ENCODE measurements at places on chromosomes 1 and 21. TPM values are rescaled to one million over a fixed set of nuclear protein-coding genes. Genes with fewer than 3 reads are reported as not detected.

The CITED4 gene
- total RNA-seq: 14.2 TPM

The EXO1 gene
- 9.4 TPM for total RNA-seq

The SLC9C2 gene
- 0.93 TPM for total RNA-seq

The AK5 gene
- total RNA-seq: not detected

The LCE1B gene
- not detected for total RNA-seq

The AADACL4 gene
- 0.36 TPM for total RNA-seq

The HSD3B2 gene
- total RNA-seq: 0.32 TPM

The USH2A gene
- total RNA-seq: 0.04 TPM

DNA sequence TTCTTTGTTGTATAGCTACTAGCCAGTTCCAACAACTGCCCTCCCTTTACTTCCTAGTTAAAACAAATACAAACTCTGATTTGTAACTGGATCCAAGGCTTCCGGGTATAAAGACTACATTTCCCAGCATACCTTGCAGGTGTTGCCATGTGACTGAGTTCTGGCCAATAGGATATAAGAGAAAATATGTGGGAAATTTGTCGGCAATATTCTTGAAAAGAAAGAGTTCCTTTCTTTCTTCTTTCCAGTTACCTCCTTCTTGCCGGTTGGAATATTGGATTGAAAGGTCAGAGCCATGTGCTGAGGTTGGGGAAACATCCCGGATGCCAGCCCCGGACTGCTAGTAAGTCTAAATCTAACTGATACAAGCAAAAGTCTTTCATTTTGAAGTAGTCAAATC lies 23.0 kb upstream of the ZBTB40 start:
- DNase-seq: no peak
- no peaks in the 10 kb centered on the region for H3K4me1 ChIP-seq
- H3K4me3 ChIP-seq: peak overlapping the region; percentile 74
- peaks cover 2% of the 10 kb centered on the region for H3K27me3 ChIP-seq
- peak overlapping the region; percentile 86 for H3K27ac ChIP-seq

GRCh38 chr21:41684381-41685245 lies 82.2 kb downstream of the RIPK4 start:
- no peaks in the 10 kb centered on the region for H3K36me3 ChIP-seq
- peak overlapping the region; percentile 90 for H3K27ac ChIP-seq
- no peak overlapping the region for H3K4me3 ChIP-seq
- H3K27me3 ChIP-seq: no peaks in the 10 kb centered on the region

- peaks cover 61% of the 10 kb centered on the region for H3K4me1 ChIP-seq
- peak overlapping the region; percentile 71 for H3K27ac ChIP-seq
- H3K27me3 ChIP-seq: no peaks in the 10 kb centered on the region
- no peak overlapping the region for H3K4me3 ChIP-seq
- no peaks in the 10 kb centered on the region for H3K36me3 ChIP-seq
- DNase-seq: no peak
Observed at GRCh38 chr21:45415943-45416611, 11.1 kb downstream of the COL18A1 start.

DNA sequence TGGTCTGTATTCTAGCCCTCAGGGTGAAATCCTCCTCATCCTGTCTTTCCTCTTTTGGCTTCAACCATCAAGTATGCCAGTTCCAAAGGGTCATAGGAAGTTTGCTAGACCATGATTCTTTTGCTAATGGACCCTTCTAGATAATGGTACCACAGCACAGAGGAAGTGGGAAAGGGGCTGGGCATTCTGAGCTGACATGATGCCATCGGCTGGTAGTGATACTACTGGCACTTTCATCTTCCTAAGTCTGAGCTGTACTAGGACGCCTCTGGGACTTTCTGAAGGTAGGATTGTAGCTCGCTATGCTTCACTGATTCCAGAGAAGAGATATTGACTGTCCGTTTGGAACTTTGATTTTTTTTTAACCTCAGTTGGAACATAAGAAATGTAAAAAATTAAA lies 11.4 kb downstream of the FASLG start:
- no peak overlapping the region for H3K4me3 ChIP-seq
- H3K4me1 ChIP-seq: peaks cover 18% of the 10 kb centered on the region
- H3K27ac ChIP-seq: no peak overlapping the region
- H3K27me3 ChIP-seq: no peaks in the 10 kb centered on the region
- DNase-seq: no peak

DNA sequence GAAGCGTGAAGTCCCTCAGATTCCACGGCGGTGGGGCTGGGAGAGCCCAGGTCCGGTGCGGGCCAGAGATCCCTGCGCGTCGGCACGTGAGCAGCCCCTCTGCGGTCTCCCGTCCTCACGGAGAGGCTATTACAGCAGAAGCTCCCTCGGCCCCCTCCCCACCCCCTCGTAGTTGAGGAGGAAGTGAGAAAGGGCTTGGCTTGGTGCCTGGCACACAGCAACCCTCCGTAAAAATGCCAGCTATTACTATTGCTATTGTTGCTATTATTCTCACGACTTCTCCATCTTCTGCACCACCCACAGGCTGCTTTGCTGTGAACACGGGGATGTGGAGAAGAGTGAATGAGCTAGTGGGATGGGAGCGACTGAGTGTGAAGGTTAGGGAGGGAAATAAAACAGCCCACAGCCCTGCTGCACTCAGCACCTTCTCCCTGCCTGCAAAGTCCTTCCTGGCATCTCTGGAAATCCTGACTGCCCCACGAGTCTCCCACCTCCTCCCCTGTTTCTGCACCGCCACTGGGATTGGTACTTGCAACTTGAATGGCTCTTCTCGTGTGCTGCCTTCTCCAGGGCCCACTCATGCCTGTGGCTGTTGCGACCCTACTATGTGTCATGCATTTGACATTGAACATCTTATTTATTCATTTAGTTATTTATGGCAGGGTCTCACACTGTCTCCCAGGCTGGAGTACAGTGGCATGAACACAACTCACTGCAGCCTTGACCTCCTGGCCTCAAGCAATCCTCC lies 26.6 kb downstream of the ZBTB18 start:
- H3K36me3 ChIP-seq: no peaks in the 10 kb centered on the region
- H3K27me3 ChIP-seq: peaks cover 19% of the 10 kb centered on the region
- peaks cover 14% of the 10 kb centered on the region for H3K4me1 ChIP-seq
- H3K4me3 ChIP-seq: no peak overlapping the region
- H3K27ac ChIP-seq: no peak overlapping the region

DNA sequence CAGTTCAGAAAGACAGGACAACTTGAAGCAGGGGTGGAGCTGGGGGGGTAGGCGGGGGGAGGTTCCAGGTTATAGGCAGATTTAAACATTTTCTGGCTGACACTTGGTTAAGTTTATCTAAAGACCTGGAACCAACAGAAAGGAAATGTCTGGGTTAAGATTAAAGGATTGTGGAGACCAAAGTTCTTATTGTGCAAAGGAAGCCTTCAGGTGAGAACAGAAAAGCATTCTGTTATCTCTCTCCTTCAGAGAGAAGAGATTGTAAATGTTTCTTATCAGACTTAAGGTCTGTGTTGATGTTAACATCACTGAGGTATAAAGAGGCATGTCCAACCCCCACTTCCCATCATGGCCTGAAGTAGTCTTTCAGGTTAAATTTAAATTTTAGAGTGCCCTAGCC lies 3.7 kb upstream of the ACADM start:
- H3K36me3 ChIP-seq: no peaks in the 10 kb centered on the region
- H3K27me3 ChIP-seq: no peaks in the 10 kb centered on the region
- H3K27ac ChIP-seq: no peak overlapping the region
- peaks cover 6% of the 10 kb centered on the region for H3K4me1 ChIP-seq
- DNase-seq: no peak

DNA sequence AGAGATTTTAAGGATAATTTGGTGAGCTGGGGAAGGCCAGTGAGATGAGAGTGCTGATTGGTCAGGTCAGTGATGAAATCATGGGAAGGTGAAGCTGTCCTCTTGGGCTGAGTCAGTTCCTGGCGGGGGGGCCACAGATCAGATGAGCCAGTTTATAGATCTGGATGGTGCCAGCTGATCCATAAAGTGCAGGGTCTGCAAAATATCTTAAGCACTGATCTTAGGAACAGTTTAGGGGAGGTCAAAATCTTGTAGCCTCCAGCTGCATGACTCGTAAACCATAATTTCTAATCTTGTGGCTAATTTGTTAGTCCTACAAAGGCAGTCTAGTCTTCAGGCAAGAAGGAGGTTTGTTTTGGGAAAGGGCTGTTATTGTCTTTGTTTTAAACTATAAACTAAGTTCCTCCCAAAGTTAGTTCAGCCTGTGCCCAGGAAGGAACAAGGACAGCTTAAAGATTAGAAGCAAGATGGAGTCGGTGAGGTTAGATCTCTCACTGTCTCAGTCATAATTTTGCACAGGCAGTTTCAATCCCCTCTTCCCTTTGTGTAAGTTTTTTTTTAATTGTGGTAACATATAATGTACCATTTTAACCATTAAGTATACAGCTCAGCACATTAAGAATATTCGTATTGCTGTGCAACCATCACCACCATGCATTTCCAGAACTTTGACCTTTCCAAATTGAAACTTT lies 39.4 kb downstream of the PTAFR start:
- H3K27me3 ChIP-seq: peaks cover 6% of the 10 kb centered on the region
- H3K4me1 ChIP-seq: no peaks in the 10 kb centered on the region
- no peaks in the 10 kb centered on the region for H3K36me3 ChIP-seq
- H3K27ac ChIP-seq: no peak overlapping the region
- DNase-seq: no peak

DNA sequence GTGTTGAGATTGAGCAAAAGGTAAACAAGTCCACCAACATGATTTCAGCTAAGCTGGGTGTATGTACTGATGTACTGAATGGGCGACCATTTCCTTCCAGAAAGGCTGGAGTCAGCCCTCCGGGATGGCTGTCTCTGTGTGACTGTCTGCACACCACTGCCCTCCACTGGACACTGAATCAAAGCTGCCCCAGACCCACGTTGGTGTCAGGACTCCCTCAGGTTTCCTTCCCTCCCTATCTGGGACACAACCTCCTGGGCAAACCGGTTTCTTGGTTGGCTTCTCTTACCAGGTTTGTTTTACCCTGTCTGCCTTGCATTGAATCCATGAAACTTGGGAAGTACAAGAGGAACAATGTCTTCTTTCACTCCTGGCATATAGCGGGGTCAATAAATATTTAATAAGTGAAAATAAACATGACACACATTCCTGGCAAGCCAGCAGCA lies 5.3 kb upstream of the SRP9 start:
- no peaks in the 10 kb centered on the region for H3K27me3 ChIP-seq
- peak overlapping the region; percentile 91 for H3K27ac ChIP-seq
- no peaks in the 10 kb centered on the region for H3K36me3 ChIP-seq
- no peak overlapping the region for H3K4me3 ChIP-seq

GRCh38 chr1:228459091-228459993 lies 27.8 kb upstream of the RNF187 start:
- H3K36me3 ChIP-seq: no peaks in the 10 kb centered on the region
- peak overlapping the region; percentile 39 for H3K27ac ChIP-seq
- peak; percentile 68 for DNase-seq
- peaks cover 39% of the 10 kb centered on the region for H3K27me3 ChIP-seq

DNA sequence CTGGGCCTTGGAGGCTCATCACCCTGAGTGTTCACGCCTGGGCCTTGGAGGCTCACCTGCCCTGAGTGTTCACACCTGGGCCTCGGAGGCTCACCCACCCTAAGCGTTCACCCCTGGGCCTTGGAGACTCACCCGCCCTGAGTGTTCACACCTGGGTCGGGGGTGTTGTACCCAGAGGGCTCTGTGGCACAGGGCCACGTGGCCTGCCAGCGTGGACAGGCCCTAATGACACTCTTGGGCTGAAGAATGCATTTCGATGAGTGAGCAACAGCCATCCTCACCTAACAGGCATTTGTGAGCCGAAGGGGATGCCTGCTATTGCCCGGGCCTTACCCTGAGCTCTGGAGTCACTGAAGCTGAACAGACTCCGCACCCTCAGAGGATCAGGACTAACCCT lies 17.5 kb downstream of the SLC19A1 start:
- H3K4me3 ChIP-seq: no peak overlapping the region
- H3K27ac ChIP-seq: no peak overlapping the region
- H3K27me3 ChIP-seq: no peaks in the 10 kb centered on the region
- H3K36me3 ChIP-seq: peaks cover 48% of the 10 kb centered on the region

- H3K27ac ChIP-seq: no peak overlapping the region
- H3K27me3 ChIP-seq: no peaks in the 10 kb centered on the region
- DNase-seq: no peak
- peaks cover 41% of the 10 kb centered on the region for H3K36me3 ChIP-seq
- peaks cover 5% of the 10 kb centered on the region for H3K4me1 ChIP-seq
Observed at GRCh38 chr1:202439308-202439707, 90.8 kb downstream of the PPP1R12B start.

GRCh38 chr21:39332175-39332574 lies 16.7 kb downstream of the HMGN1 start:
- H3K4me1 ChIP-seq: peaks cover 9% of the 10 kb centered on the region
- H3K27ac ChIP-seq: no peak overlapping the region
- no peaks in the 10 kb centered on the region for H3K36me3 ChIP-seq
- no peaks in the 10 kb centered on the region for H3K27me3 ChIP-seq

DNA sequence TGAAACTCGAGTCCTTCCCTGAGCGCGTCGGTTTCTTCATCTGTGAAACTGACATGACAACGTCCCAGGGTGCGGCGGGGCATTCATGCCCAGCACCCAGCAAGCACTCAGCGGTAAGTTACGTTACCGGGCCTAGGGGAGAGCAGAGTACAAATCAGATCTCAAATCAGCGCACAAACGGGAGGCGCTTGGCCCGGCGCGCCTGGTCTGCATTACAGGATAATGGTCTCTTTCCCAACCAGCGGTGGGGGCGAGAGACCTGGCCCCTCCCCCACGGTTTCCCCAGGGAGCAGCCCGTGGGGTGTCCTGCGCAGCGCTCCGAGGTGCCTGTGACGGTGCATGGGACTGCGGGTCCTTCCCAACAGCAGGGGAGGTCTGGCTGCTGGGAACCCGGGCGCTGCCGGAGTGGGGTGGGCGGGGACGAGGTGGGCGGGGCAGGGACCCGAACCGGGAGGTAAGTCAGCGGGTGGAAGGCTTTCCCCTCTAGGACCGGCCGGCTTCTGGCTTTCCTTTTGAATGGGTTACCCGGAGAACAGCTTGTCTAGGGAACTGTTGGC lies 1.0 kb downstream of the TMEM51 start:
- peaks cover 3% of the 10 kb centered on the region for H3K27me3 ChIP-seq
- H3K27ac ChIP-seq: peak overlapping the region; percentile 71
- peaks cover 52% of the 10 kb centered on the region for H3K4me1 ChIP-seq
- peak overlapping the region; percentile 78 for H3K4me3 ChIP-seq
- no peak for DNase-seq

- H3K4me1 ChIP-seq: peaks cover 35% of the 10 kb centered on the region
- H3K36me3 ChIP-seq: no peaks in the 10 kb centered on the region
- no peak for DNase-seq
- H3K27ac ChIP-seq: no peak overlapping the region
- no peaks in the 10 kb centered on the region for H3K27me3 ChIP-seq
Observed at GRCh38 chr1:6494627-6495026, 3.2 kb upstream of the PLEKHG5 start.

DNA sequence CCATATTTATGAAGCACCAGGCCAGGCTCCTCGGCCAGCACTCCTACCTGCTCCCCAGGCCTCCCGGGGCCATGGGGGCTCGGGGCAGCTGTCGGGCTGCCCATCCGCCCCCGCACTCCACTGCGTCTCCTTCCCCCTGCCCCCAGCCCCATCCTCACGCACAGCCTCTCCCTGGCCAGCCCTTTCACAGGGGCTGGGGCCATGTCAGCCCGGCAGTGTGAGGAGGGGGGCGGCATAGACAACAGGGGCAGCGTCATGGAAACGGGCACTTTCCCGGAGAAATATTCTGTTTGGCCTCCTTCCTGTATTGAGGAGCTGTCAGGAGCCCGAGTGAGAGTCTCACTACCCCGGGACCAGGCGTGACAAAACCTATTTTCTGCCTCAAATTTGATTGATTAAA lies 87.3 kb downstream of the CASZ1 start:
- no peaks in the 10 kb centered on the region for H3K36me3 ChIP-seq
- peaks cover 31% of the 10 kb centered on the region for H3K27me3 ChIP-seq
- no peak overlapping the region for H3K4me3 ChIP-seq
- no peak for DNase-seq
- peaks cover 21% of the 10 kb centered on the region for H3K4me1 ChIP-seq
- no peak overlapping the region for H3K27ac ChIP-seq

- H3K36me3 ChIP-seq: no peaks in the 10 kb centered on the region
- H3K27me3 ChIP-seq: peaks cover 45% of the 10 kb centered on the region
- H3K27ac ChIP-seq: no peak overlapping the region
- H3K4me1 ChIP-seq: peaks cover 20% of the 10 kb centered on the region
Observed at GRCh38 chr1:2526824-2527555, 594 bp upstream of the PANK4 start.
